NCI-H460 (cell line): ENCODE measurements at places on chromosomes 7 and 10.

DNA sequence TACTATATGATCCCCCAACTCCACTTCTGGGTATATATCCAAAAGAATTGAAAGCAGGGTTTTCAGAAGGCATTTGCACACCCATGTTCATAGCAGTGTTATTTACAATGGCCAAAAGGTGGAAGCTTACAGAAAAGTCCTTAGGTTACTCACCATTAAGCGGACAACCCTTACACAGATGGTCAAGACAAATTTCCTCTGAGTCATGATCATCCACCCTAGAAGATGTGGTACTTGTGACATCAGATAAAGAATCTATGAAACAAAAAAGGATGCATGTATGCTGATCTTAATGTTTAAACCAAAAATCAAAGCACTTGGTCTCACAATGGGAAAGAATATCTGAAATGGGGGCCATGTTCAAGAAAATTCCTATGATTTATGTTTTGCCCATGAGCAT lies 31.1 kb downstream of the ZC3HAV1 start:
- no peak for DNase-seq

- no peak for DNase-seq
These were observed 230.7 kb downstream of the SNX13 start for GRCh38 chr7:17709599-17709998.

- no peak for DNase-seq
These were observed 220.6 kb upstream of the FOXK1 start for GRCh38 chr7:4461531-4461930.

GRCh38 chr7:138243836-138244235 lies 167.6 kb downstream of the AKR1D1 start:
- DNase-seq, result no peak

DNA sequence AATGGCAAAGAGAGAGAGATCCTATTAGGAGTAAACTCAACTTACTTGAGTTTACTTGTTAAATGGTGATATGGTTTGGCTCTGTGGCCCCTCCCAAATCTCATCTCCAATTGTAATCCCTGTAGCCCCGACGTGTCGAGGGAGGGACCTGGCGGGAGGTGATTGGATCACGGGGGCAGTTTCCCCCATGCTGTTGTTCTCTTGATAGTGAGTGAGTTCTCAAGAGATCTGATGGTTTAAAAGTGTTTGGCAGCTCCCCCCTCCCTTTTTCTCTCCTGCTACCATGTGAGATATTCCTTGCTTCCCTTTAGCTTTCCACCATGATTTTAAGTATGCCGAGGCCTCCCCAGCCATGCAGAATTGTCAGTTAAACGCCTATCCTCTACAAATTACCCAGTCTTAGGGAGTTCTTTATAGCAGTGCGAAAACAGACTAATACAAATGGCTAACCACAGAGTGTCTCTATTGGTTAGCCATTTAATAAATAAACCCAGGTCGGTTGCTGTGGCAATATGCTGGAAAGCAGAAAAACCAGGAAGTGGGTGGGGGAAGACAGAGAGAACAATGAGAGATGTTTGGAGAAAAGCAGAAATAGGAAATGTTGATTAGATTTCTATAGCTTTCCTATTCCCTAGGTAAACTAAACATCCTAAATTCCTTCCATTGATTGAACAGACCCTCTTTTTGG lies 3.0 kb upstream of the STMP1 start:
- no peak for DNase-seq

GRCh38 chr7:114939484-114940097 lies 17.7 kb downstream of the MDFIC start:
- no peak for DNase-seq

DNA sequence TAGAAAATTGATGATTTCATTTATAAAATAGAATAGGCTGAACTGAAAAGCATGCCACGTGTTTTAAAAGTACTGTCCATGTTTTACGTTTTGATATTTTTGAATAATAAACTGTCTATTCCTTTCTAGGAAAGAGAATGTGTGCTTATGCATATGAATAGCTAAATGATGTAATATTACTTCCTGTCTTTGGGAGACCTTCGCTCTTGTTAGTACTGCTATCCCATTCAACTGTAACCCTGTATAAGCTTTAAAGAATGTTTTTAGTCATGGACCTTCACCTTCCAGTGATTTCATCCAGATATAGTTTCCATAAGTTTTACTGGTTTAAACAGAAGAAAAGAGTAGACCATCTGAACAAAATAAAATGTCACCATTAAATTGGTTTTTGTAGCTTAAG lies 274.4 kb upstream of the SEMA3A start:
- DNase-seq, result no peak

DNA sequence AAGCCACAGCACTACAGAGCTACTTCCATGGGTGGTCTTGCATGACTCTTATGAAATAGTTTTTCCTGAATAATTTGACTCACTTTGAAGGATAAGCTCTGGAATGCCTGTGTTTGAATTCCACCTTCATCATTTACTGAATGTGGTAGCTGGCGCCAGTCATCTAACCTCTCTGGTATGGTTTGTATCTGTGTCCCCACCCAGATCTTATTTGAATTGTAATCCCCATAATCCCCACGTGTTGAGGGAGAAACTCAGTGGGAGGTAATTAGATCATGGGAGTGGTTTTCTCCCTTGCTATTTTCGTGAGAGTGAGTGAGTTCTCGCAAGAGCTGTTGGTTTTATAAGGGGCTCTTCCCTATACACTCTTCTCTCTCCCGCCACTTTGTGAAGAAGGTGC lies 11.2 kb upstream of the SLC13A1 start:
- no peak for DNase-seq

DNA sequence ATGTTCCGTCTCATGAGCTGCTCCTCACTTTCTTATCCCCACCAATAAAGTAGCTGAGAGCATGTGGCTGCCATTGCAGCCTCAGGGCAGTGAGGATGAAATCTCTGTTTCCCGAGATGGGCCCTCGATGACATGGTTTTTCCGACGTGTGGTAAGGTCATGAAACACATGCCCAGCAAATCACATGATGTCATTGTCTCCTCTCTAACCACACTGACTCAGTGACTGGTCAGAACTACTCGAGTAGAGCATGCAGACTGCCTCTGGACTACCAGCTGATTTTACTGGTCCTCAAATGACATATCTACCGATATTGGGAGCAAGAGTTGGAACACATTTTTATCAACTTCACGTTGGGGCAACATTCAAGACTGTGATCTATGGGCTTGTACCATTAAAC lies 786.1 kb downstream of the CNTNAP2 start:
- DNase-seq, result no peak

GRCh38 chr10:70403483-70404035 lies 386 bp upstream of the EIF4EBP2 start:
- DNase-seq, result no peak

DNA sequence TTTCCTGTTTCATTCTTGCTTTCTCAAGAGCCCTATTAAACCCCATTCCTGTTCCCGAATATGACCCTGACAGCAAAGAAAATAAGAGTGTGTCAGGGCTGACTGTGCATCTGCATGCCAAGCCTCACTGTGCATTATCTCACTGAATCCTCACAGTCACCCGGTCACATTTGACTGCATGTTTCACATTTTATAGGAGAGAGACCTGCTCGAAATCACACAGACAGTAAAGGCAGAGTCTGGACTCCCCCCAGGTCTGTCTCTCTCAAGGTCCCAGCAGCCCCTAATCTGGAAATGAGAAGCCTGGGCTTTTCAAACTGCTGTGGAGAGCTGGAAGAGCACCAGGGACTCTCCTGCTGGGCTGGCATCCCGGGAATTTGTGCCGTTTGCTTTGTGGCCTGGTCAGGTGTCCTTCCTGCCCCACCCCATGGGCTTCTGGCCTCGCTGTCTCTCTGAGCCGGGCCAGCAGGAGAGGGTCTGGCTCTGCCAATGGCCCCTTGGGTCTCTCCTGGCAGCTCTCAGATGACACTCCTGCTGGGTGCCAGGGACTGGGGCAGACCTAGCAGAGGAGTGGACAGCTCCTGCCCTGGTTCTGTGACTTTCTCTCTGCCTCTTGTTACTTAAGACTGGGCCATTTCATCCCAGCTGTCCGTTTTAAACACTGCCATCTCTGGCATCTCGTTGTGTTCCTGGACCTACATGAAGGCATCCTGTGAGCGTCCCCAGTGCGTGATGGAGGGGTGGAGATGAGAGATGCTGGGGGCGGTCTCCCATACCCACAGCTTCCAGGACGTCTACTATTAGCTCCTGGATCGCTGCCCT lies 173.6 kb downstream of the ARHGAP12 start:
- no peak for DNase-seq

DNA sequence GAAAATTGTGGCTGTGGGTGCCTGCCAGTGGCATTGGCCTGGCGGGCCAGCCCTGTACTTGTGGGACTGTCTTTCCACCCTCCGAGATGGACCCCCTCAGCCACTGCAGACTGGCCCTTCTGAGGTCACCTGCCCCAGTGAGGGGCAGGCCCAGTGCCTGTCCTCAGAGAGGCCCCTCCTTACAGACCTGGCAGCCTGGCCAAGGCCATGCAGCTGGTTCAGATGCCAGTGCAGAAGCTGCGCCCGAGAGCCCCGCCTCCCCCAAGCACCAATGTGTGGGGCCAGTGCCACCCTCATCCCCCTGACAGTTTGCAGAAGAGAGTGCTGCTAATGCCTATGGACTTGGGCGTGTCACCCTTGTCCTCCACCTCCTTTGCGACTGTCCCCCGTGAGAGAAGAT lies 10.0 kb downstream of the ZNF316 start:
- DNase-seq, result no peak

GRCh38 chr10:113232928-113233511 lies 283.0 kb downstream of the TCF7L2 start:
- DNase-seq, result no peak

DNA sequence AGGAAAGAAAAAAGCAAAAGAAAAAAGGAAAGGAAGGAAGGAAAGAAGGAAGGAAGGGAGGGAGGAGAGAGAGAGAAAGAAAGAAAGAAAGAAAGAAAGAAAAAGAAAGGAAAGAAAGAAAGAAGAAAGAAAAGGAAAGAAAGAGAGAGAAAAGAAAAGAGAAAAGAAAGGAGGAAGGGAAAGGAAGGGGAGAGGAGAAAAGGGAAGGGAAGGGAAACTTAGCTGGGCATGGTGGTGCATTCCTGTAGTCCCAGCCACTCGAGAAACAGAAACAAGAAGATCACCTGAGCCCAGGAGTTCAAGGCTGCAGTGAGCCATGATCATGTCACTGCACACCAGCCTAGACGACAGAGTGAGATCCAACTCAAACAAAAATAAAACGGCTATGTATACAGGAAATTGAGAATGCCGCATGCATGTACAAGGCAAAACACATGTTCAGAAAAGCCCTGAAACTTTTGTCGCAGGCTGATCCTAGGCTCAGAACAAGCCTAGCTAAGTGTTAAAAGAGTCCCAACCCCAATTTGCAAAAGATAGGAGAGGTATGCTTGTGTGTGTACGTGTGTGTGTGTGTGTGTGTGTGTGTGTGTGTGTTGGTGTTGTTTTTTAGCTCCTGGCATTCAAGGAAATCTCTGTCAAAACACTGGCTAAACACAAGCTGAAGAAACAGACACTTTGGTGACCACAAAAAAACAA lies 6.6 kb upstream of the NPC1L1 start:
- no peak for DNase-seq

GRCh38 chr7:99001482-99002147 lies 123.3 kb downstream of the TRRAP start:
- DNase-seq, result no peak

GRCh38 chr7:112092306-112092705 lies 113.9 kb downstream of the DOCK4 start:
- DNase-seq, result no peak

DNA sequence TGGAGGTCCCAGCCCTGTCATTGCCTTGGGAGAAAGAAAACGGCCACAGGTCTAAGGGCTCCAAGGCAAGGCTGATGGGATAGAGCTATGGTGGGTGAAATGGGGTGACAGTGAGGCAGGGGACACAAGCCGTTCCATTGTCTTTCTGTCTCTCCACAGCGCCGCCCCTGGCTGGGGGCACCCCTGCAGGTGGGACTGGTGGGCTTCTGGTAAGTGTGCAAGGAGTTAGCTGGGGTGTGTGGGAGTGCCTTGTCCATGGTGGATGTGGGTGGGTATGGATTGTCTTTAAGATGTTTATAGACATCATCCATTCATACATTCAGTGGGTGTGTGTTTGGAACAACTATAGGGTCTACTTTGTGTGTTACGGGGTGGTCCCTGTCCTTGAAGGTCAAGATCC lies 7.5 kb downstream of the SFXN3 start:
- no peak for DNase-seq

GRCh38 chr7:157587051-157587804 lies 250.4 kb downstream of the DNAJB6 start:
- no peak for DNase-seq

DNA sequence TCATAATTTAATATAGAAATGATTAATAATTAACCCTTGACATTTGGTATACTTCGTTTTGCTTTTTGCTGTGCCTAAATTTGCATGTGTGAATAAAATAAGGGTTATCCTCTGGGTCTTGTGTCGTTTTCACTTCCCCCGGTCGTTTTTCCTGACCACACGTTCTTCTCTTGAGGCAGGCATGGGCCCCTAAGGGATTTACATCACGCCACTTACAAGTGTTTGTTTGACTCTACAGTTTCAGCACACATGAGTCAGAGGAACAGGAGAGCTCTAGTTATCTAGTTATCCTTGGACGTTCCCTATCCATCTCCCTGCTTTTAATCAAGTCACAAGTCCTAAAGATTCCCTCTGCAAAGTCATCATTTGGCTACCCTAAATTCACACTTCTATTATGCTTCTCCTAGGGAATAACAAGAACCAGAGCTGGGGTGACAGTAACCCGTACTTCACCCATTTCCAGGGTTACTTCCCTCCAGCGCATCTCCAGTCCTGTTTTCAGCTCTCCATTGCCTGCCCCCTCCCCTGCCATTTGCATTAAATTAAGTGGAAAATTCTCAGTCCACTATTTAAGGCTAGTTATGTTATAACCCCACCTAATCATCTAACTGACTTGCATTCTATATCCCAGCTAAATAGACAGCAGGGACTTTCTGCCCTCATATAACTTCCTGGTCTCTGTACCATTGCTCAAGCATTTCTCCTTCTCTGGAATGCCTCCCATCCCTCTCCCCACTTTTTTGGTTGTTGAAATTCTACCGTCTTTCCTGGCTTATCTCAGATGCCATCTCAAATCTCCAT lies 206.9 kb downstream of the PTEN start:
- DNase-seq, result no peak

GRCh38 chr10:119024882-119025281 lies 4.6 kb upstream of the NANOS1 start:
- DNase-seq, result no peak

- DNase-seq, result no peak
These were observed 14.6 kb downstream of the EPC1 start for GRCh38 chr10:32332299-32332750.
